Testis (tissue), 5 donors: ENCODE measurements at places on chromosomes 1 and 21.

GRCh38 chr1:218351391-218352074, 6.4 kb downstream of the TGFB2 start:
- DNase-seq: no peak

- DNase-seq: no peak
Measured at GRCh38 chr1:1331068-1331965, at the start of gene TAS1R3. TAS1R3 (plus strand) TSS chr1:1331280; CDS start chr1:1331346, 66 bp downstream.

GRCh38 chr1:226038661-226039060, 23.9 kb upstream of the H3-3A start:
- no peak for DNase-seq

- DNase-seq: no peak
Measured at GRCh38 chr1:206595581-206596318, 16.5 kb downstream of the EIF2D start.

DNA sequence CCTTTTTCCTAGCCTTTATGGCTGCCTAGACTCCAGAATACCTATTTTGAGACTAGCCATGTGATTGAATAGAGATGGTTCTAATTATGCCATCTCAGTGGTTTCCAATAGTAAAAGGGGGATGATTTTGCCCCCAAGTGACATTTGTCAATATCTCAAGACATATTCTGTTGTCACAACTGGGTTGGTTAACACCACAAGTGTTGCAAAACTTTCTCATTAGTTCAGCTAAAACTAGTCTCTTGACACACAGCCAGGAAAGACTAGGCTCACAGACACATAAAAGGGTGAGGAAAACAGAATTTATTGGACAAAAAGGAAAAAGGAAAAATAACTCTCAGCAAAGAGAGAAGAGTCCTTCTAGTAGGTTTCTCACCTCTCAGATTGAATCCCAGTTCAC, 39.9 kb upstream of the GBP5 start:
- DNase-seq: no peak

- DNase-seq: no peak
Measured at GRCh38 chr21:35342440-35342839, 293.3 kb upstream of the RUNX1 start.
